T-helper 2 cell treated with Interferon-gamma antibody and Interleukin-4, amounts not matched to agents 5 μg/mL and 100 μg/mL, for 36 hours (primary cell): ENCODE measurements at places on chromosomes 6 and 20.

- H3K4me1 ChIP-seq: no peaks in the 10 kb centered on the region
- no peak overlapping the region for H3K4me3 ChIP-seq
- H3K27me3 ChIP-seq: peaks cover 5% of the 10 kb centered on the region
- H3K27ac ChIP-seq: no peak overlapping the region
- H3K36me3 ChIP-seq: no peaks in the 10 kb centered on the region
- DNase-seq: no peak
Measured at GRCh38 chr20:45701104-45701503, 734 bp upstream of the WFDC13 start.

DNA sequence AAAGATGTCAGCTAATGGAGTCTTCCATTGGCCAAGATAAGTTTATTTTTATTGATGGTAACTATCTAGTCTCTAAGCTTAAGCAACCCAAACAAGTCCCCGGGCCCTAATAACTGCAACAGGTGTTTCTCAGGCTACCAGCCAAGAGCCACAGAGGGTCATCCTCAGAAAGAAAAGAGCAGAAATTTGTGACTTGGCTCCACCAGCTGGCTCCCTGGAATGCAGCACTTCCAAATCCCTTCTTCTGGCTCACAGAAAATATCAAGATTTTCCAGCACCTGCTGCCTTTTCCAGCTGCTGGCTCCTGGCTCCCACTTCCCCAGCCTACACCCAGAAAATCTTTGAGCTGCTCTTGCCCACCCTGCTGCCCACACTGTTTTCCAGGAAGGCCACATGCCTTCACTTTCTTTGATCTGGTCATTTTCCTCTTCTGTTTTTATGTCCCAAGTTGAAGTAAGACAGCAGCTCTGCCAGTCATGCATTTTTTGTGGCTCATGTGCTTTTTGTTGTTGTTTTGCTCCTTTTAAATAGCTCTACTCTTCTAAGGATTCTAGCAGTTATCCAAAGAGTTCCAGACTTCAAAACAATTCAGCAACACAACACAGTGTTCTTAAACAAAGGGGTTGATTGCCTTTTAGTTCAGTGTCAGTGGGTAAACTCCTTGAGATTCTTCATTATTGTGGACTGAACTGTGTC lies 151.0 kb upstream of the SMLR1 start:
- peaks cover 6% of the 10 kb centered on the region for H3K36me3 ChIP-seq
- no peak overlapping the region for H3K4me3 ChIP-seq
- no peak overlapping the region for H3K27ac ChIP-seq
- no peak for DNase-seq

- no peak overlapping the region for H3K4me3 ChIP-seq
- no peak for DNase-seq
- no peaks in the 10 kb centered on the region for H3K36me3 ChIP-seq
- H3K27me3 ChIP-seq: no peaks in the 10 kb centered on the region
- no peak overlapping the region for H3K27ac ChIP-seq
Measured at GRCh38 chr6:91480402-91480801, 893.5 kb upstream of the MAP3K7 start.

DNA sequence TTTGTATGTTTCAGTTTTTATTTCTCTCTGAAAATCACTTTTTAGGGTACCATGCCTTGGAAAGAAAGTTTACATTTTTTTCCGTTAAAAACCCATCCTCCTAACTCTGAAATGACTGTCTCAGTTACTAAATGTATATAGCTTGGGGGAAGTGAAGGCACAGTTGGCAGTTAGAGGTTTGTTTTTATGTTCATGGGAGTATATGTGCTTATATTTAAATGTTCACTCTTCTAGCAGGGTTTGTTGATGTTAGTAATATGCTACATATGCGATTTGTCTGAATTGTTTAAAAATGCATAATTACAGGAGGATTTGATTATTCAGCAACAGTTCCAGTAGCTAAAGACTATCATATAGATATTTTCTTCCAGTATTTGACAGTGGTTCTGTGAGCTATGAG lies 31.1 kb downstream of the CDKAL1 start:
- peaks cover 15% of the 10 kb centered on the region for H3K4me1 ChIP-seq
- H3K4me3 ChIP-seq: no peak overlapping the region
- H3K27ac ChIP-seq: peak overlapping the region; percentile 53
- H3K36me3 ChIP-seq: peaks cover 7% of the 10 kb centered on the region
- no peaks in the 10 kb centered on the region for H3K27me3 ChIP-seq

- H3K27ac ChIP-seq: no peak overlapping the region
- H3K4me1 ChIP-seq: no peaks in the 10 kb centered on the region
- no peak for DNase-seq
- H3K36me3 ChIP-seq: no peaks in the 10 kb centered on the region
- no peak overlapping the region for H3K4me3 ChIP-seq
- no peaks in the 10 kb centered on the region for H3K27me3 ChIP-seq
Measured at GRCh38 chr6:9136141-9136822, 700.9 kb upstream of the SLC35B3 start.

GRCh38 chr6:144353871-144354314 lies 68.8 kb downstream of the UTRN start:
- H3K4me3 ChIP-seq: peak overlapping the region; percentile 58
- H3K36me3 ChIP-seq: peaks cover 37% of the 10 kb centered on the region
- H3K4me1 ChIP-seq: peaks cover 50% of the 10 kb centered on the region
- peak overlapping the region; percentile 64 for H3K27ac ChIP-seq
